ENCODE measurements at places on chromosomes 12 and 14. TPM values are rescaled to one million over a fixed set of nuclear protein-coding genes. Genes with fewer than 3 reads are reported as not detected.

The CD4 gene
- 0.35 TPM for total RNA-seq

The RFLNA gene
- 5.8 TPM for total RNA-seq

The BAZ2A gene
- total RNA-seq = 25.7 TPM

The CAPZA3 gene
- total RNA-seq = not detected

The PTMS gene
- total RNA-seq = 212 TPM

The BHLHE41 gene
- 2.0 TPM for total RNA-seq

The SOAT2 gene
- total RNA-seq = 0.12 TPM

The PLCZ1 gene
- not detected for total RNA-seq

The GALNT6 gene
- 0.58 TPM for total RNA-seq

All from pericardium fibroblast (primary cell).